ENCODE measurements at places on chromosomes 11 and 22.

DNA sequence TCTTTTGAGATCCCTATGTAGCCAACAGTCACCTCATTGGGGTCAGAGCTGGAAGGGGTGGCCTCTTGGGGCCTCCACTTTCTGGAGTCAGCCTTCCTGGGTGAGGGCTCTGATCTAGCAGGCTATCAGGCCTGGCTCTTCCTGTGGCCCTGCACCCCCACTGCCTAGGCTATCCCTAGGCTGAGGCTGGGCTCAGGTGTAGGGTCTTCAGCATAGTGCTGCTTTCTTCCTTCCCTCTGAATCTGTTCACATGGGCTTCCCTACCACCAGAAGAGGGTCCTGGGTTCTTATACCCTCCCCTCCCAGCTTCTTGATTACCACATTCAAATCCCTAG, 456 bp upstream of the SPI1 start:
- DNase-seq, result no peak

GRCh38 chr11:63554877-63555223, 8.3 kb downstream of the PLAAT2 start:
- no peak for DNase-seq

- no peak for DNase-seq
These were observed 58.3 kb downstream of the MRTFA start for GRCh38 chr22:40578171-40578570.

GRCh38 chr11:119423509-119424254, 710 bp upstream of the THY1 start:
- DNase-seq, result no peak

DNA sequence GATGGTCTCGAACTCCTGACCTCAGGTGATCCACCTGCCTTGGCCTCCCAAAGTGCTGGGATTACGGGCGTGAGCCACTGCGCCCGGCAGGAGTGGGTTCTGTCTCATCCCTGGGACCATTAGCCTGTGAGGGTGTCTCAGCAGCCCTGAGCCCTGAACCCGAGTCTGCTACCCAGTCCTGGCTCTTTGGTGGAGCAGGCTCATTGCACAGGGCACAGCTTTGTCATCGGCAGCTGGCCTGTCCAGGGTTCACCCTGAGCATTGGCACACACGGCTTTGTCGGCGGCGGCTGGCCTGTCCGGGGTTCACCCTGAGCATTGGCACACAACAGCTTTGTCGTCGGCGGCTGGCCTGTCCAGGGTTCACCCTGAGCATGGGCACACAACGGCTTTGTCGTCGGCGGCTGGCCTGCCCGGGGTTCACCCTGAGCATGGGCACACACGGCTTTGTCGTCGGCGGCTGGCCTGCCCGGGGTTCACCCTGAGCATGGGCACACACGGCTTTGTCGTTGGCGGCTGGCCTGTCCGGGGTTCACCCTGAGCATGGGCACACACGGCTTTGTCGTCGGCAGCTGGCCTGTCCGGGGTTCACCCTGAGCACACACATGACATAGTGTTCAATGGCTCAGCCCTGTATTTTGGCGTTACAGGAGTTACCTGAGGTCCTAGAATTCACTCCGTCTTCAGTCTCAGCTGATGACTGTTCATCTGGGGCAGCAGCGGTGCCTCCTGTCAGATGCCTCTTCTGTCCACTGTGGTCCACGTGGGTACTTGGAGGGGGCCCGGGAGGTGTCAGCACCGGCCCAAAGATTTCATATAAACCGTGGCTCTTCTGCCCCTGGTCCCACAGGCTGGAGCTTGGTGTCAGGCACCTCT, 1082.5 kb downstream of the BRD1 start:
- no peak for DNase-seq

DNA sequence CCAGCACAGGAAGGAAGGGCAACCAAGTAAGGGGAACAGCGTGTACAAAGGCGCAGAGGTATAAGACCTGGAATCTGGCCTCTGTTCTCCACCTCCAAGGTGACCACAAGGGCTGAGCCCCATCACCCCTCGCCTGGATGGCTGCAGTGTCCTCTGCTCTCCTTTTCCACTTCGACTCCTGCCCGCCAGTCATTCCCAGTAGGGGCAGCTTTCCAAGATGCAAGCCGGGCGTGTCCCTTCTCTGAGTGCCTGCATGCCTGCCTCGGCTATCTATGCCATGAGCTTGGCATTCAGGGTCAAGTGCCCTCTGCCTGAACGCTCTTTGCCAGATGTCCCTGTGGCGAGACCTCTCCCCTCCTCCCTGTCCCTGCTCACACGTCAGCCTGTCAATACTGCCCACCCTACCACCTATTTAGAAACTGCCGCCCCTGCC, 17.0 kb downstream of the FADS3 start:
- DNase-seq, result no peak

Data from right renal cortex interstitium (tissue), 3 donors.